ENCODE measurements at places on chromosomes 1 and 21. TPM values are rescaled to one million over a fixed set of nuclear protein-coding genes. Genes with fewer than 3 reads are reported as not detected.

- DNase-seq: no peak
These were observed 29.1 kb downstream of the CENPF start for GRCh38 chr1:214632091-214632490.

ATAD3A gene
- 34.0 TPM for polyA plus RNA-seq

- no peak for DNase-seq
These were observed 8.6 kb downstream of the MACO1 start for GRCh38 chr1:25439287-25439686.

PRAMEF18 gene
- polyA plus RNA-seq: not detected

- peak; percentile 99 for DNase-seq
These were observed 154.2 kb downstream of the EIF4G3 start for GRCh38 chr1:21022279-21023040.

DNA sequence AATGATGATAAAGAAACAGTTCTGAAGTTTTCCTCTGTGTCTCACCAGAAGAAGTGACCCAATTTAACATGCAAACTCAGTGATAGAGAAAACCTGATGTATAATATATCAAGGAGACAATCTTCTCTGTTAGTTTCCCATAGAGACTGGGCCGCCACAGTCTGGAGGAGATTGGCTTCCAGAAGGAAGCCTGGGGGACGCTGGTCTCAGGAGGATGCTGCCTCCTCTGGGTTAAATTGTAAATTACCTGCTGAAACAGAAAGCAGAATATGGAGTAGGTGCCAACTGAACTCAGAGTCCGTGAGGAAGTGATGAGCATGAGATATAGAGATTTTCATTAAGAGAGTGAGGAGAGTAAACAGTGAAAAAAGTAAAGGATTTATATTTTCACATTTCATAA, 15.8 kb downstream of the OR14I1 start:
- DNase-seq: no peak

- DNase-seq: no peak
These were observed 64.2 kb downstream of the HLX start for GRCh38 chr1:220943319-220943996.

DNA sequence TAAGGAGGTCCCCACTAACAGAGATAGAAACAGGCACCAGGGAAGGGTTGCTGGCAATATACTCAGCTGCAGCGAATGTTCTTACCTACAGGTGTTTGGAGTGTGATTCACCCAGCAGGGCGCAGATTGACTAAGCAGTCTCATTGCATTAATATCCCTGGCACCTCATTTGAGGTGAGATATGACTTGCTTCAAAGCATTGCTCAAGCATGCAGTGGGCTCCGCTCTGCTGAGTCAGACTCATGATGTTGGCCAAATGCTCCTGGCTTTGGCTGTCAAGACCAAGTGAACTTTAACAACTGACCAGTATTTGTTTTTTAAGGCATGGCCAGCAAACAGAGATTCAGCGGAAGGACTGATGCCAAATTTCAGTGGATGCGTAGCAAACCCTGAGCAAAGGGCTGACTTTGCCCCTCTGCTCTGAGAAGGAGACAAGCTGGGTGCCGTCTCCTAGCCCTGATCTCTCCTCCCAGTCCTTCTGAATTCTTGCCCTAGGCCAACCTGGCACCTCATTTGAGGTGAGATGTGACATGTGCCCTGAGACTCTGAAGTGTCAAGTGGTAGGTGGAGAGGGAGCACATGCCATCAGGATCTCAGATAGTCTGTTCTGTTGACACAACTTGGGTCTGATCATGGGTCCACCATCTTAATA, 187.1 kb upstream of the COA6 start:
- peak; percentile 42 for DNase-seq

DNA sequence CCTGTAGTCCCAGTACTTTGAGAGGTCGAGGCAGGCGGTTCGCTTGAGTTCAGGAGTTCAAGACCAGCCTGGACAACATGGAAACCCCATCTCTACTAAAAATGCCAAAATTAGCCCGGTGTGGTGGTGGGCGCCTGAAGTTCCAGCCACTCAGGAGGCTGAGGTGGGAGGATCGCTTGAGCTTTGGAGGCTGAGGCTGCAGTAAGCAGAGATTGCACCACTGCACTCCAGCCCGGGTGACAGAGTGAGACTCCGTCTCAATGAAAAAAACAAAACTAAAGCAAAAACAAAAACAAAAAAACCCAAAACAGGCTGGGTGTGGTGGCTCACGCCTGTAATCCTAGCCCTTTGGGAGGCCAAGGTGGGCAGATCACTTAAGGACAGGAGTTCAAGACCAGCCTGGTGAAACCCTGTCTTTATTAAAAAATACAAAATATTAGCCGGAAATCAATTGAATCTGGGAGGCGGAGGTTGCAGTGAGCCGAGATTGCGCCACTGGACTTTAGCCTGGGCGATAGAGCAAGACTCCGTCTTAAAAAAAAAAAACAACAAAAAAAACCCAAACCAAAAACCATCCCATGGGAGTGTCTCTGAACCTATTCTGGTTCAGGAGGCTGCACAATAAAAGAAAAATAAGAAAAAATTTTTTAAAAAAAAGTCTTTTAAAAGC, 1.7 kb upstream of the CGN start:
- no peak for DNase-seq

PFKFB2 gene
- 0.62 TPM for polyA plus RNA-seq

- no peak for DNase-seq
These were observed 224.4 kb downstream of the PTPRU start for GRCh38 chr1:29460694-29461093.

KRTAP26-1 gene
- polyA plus RNA-seq: not detected

DNA sequence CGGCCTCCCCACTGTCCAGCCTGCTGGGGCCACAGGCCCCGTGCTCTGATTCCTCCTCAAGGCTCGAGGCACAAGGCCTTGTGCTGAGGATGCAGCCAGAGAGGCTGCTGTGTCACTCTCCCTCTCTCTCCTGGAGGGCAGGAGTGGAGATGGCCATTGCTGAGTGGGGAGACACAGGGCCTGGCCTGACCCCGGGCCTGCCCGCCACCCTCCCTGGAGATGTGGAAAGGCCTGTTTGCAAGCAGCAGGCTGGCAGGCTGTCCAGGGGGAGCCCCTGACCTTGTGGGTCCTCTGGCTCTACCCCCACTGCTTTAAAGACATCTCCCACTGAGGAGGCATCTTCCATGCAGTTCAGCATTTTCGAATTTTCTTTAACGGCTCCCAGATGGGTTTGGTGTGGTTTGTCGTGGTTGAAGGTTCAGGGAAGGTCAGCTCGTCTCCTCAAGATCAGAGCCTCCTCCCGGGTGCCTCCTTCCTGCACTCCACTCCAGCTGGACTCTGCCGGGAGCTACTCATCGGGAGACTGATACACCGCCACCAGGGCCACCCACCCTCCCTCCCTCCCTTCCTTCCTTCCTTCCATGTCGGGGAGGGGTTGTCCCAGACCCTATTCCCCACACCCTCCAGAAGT, 69.1 kb downstream of the SPSB1 start:
- DNase-seq: peak; percentile 50

DNA sequence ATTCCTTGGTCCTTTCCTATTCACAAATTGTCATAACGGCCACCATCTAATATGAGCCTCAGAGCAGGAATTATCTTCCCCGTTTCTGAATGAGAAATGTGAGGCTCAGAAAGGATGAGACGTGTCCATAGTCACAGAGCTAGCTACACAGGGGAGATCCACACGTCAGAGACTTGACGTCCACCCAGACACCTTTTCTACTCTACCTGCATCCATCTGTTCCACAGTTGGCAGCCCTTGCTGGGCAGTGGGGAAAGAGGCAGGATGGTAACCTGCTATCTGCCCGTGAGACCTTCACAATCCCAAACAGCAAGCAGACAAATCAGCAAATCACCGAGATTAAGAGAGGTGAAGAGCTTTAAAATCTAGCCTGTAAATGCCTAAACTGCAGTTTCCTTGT, 8.4 kb downstream of the RIMS3 start:
- no peak for DNase-seq

GRCh38 chr1:172140591-172140990, 279.9 kb upstream of the C1orf105 start:
- no peak for DNase-seq

DNA sequence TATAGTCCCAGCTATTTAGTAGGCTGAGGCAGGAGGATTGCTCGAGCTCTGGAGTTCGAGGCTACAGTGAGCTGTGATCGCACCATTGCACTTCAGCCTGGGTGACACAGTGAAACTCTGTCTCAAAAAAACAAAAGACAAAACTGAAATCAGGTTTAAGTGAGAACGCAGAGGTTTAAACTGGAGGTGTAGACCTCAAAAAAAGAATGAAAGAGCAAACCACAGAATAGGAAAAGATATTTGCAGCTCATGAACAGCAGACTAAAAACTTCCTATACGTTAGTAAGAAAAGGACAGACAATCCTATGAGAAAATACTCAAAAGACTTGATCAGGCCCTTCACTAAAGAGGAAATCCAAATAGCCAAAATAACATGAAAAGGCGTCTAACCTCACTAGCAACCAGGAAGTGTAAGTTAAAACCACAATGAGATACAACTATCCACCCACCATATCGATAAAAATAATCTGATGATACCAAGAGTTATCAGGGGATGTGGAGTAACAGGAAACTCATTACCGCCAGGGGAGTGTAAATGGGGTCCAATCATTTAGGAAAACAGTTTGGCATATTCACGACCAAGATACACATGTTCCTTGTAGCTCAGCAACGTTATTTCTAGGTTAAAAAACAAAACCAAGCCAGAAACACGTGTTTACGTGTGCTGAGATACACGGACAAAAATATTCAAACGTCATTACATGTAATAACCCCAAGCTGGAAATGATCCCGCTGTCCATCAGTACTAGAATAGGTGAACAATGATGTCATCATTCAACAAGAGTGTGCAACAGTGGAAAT, 9.8 kb downstream of the TNFRSF9 start:
- DNase-seq: no peak

DNA sequence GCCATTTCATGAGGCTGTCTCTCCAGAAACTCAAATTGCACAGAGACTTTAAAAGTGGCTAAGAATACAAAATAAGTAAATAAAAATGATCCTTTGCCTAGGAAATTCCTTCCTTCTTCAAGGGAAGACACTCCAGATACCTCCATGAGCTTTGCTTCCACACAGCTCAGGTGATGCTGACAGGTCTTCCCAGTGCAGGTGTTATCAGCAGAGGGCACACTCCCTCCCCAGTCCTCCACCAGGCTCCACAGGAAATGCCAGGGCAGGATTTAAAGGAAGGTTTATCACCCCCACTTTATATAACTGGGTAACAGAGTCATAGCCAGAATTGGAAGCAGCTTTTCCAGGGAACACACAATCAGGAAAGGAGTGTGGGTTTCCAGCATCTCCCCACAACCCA, 5.7 kb downstream of the HSD3B2 start:
- DNase-seq: no peak

DNA sequence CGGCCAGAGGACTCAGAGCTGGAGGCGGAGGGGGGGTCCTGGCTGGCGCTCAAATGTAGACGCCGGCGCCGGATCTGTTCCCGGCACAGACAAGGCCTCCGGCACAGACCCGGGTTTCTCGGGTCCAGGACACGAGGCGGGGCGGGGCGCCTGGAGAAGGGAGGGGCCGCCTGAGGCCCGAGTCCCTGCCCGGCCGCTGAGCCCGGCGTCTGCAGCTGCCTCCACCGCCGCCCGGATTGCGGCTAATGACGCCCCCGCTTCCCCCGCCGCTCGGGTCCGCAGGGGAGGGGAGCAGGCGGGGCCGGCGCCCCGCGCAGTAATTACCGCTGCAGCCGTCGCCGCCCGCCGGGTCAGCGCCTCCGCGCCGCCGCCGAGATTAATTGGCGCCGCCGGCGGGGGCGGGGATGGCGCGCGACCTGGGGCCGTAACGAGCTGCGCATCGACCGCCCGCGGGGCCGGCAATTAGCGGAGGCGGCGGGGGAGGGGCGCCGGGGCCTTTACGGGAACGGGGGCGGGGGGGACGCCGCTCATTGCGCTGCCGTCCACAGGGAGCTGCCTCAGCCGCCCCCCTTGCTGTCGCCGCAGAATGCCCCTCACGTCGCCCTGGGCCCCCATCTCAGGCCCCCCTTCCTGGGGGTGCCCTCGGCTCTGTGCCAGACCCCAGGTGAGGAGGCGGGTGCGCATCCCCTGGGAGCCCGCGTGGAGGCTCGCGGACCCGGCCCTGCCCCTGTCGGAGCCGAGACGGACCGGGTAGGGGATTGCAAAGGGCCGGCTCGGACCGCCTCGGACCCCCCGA, 17.3 kb downstream of the NOC2L start:
- peak; percentile 51 for DNase-seq

- DNase-seq: peak; percentile 33
These were observed 25.6 kb downstream of the MATN1 start for GRCh38 chr1:30697571-30698376.

HORMAD1 gene
- not detected for polyA plus RNA-seq

GRCh38 chr1:48966583-48966982, 189.9 kb upstream of the BEND5 start:
- DNase-seq: no peak

TMEM269 gene
- 0.14 TPM for polyA plus RNA-seq

DNA sequence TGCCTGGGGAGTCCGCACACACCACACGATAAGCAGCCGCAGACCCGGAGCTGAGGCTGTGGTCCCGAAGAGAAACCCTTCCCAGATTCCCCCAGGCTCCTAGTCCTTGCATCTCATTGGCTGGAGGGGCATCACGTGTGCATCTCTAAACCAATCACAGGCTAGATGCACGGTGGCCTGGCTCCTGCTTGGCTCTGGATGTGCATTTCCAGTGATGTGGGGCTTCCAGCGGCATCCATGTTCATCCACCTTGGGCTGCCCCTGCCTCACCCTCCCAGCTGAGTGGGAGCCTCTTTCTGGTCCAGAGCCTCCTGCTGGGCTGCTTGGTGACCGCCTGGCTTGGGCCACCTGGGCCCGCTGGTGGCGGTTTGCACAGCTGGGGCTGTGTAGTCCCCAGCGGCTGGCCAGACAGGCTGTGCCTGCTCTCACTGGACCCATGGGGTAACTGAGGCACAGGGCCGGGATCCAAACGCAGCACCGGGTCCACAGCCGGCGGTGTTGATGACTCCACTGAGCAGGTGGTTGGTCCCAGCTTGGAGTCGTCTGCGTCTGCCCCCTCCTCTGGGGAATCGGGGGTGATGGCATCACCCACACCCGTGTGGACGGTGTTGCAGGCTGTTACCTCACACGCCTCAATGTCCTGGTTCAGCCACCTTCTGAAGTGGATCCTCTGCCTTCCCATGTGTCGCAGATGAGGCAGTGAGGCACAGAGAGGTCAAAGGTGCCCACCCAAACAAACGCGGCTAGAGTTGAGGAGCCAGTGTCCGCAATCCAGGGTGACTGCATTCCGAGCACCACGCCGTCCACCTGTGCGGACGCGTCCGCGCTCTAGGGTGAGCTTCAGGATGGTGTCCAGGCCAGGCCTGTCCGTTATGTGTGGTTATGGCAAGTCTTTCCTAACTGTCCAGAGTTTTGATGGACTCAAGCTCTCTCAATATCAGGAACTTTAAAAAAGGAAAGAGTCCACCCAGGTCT, 41.3 kb downstream of the COL6A1 start:
- no peak for DNase-seq

ZP4 gene
- not detected for polyA plus RNA-seq

GRCh38 chr1:221437926-221438325, 304.0 kb downstream of the DUSP10 start:
- DNase-seq: peak; percentile 90

DNA sequence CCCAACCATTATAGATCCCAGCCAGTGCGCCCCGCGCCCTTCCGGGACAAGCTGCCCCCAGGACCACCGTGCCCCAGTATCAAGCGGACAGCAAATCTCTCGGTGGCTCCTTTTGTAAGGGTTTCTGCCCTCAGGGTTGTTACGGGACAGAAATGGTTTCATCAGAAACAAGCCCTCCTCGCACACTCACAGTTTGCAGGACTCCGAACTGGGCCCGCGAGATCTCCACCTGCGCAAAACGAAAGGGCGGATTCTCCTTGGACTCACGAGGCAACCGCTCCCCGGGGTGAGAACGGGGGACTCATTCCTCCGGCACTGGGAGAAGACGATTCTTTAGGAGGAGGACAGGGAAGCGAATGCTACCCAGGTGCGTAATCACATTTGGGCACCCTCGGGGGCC, 51.1 kb upstream of the H6PD start:
- DNase-seq: no peak

KRTAP11-1 gene
- not detected for polyA plus RNA-seq

Measured in IMR-90 (cell line).